ENCODE measurements at places on chromosomes 2 and 18.

GRCh38 chr2:178282075-178282815 lies 87.9 kb downstream of the OSBPL6 start:
- DNase-seq: no peak

- DNase-seq: no peak
Measured at GRCh38 chr2:121334581-121335293, 49.7 kb upstream of the TFCP2L1 start.

DNA sequence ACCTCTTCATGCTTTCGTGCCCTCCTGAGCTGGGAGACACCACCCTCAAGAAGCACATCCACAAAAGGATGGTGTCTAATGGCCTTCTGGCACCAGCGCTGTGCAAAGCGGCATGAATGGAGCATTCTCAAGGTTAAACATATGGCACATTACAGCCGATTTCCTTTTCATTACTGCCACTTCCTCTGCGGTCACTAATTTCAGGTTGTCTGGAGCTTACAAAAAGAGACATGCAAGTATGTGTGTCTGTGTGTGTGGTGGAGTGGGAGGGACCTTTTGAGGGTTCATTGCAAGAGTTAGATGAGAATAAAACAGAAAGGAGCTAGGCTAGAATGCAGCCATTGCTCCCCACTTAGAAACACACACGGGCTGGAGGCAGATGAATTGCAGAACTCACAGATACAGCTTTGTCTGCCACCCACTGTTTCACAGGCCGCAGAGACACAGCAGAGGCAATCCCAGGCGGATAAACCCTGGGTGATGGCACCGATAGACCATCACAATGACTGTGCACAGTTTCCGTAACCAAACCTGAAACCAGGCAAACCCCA lies 76.0 kb downstream of the TGIF1 start:
- DNase-seq: no peak

DNA sequence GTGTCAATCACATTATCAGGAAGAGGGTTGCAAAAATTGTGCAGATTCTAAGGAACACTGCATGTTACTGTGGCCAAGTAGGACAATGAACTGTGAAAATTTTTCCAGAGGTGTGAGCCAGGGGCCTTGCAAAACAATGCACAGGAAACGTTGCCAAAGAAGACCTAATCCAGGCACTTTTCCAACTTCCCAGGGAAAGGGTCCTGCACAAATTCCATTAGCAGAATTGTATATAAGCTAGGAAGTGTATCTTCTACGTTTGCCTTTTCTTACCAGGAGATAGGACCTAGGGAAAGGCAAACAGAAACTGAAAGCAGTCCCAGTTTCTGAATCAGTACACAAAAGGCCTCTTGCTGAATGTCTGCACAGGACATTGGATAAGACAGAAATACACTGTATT lies 1888.3 kb upstream of the CELF4 start:
- peak; percentile 18 for DNase-seq

- no peak for DNase-seq
Measured at GRCh38 chr2:156471762-156472161, 35.6 kb downstream of the GPD2 start.

DNA sequence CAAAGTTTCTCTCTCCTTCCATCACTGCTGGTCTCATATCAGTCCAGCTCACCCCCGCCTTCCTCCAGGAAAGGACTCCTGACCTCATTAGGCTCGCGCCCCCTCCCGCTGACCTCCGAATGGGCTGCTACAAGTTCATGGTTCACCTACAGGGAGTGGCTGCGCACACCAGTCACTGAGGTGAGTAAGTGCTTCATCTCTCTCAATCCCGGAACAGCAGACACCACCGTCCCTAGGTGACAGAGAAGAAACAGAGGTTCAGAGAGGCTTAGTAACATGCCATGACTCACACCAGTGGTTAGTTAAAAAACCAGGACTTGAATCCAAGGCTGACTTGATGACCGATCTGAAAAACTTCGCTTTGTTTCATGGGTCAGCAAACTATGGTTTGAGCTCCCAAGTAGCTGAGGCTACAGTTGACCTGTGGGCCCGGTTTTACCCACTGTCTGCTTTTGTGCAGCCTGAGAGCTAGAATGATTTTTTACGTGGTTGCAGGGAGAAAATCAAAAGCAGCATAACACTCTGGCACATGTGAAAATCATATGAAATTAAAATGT lies 42.0 kb downstream of the ZFP36L2 start:
- DNase-seq: no peak

DNA sequence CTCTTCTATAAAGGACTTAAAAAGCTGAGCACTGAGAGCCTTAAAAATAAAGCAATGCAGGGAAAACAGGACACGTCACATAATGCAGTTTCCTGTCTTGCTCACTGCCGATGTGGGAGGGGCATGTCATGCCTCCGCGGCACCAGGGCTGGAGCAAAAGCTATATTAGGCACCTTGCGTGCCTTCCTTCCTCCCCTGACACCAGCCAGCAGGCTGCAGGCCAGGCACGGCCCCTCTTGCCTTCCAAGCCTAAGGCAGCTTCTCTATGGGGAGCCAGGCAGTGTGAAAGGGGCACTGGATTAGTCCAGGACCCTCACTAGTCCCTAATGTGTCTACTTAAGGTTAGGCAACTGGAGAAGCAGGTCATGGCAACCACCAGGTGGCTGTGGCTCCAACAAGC lies 26.3 kb downstream of the MRPL35 start:
- no peak for DNase-seq

GRCh38 chr2:214005337-214005736 lies 405.5 kb upstream of the VWC2L start:
- no peak for DNase-seq

DNA sequence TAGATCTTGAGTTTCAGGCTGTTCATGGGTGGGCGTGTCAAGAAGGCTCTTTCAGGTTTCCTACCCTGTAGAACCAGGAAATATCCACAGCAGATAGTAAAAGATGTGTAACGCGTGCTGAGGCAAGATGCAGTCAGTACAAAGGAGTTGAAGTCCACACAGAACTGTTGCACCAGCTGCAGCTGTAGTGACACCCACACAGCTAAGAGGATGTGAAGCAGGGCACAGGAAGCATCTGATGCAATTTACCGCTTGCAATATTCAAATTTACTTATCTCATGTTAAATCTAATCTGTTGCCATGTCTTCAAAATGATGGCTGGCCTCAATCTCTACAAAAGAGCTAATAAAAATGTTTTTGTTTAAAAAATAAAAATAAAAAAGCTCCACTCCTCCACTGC lies 132.8 kb downstream of the ARHGAP15 start:
- no peak for DNase-seq

DNA sequence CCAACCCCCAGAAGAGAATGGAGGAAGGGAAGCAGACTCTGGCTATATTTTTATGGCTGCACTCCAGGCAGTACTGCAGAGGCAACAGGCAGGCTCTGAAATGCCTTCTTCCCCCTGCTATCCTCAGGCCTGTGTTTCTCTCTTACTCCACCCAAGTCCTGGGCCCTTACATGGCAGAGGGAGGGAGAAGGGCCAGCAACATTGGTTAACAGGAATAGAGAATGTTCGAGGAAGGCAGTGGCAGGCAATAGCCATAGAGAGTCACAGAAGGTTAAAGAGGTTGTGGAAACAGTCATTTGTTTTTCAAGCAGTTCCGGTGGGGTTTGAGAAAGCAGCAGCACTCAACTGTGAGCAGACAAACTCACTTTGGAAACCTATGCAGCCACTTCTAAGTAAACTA lies 15.1 kb upstream of the DARS1 start:
- DNase-seq: no peak

DNA sequence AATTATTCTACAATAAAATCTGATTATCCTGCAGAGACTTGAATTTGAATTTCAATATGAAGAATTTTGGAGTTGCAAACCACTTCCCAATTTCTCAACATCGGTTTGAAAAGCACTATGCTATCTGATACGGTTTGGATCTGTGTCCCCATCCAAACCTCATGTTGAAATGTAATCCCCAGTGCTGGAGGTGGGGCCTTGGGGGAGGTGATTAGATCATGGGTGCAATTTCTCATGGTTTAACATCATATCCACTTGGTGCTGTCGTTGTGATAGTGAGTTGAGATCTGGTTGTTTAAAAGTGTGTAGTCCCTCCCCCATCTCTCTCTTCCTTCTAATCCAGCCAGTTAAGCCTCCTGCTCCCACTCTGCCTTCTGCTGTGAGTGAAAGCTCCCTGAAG lies 205.7 kb downstream of the NBAS start:
- DNase-seq: no peak

DNA sequence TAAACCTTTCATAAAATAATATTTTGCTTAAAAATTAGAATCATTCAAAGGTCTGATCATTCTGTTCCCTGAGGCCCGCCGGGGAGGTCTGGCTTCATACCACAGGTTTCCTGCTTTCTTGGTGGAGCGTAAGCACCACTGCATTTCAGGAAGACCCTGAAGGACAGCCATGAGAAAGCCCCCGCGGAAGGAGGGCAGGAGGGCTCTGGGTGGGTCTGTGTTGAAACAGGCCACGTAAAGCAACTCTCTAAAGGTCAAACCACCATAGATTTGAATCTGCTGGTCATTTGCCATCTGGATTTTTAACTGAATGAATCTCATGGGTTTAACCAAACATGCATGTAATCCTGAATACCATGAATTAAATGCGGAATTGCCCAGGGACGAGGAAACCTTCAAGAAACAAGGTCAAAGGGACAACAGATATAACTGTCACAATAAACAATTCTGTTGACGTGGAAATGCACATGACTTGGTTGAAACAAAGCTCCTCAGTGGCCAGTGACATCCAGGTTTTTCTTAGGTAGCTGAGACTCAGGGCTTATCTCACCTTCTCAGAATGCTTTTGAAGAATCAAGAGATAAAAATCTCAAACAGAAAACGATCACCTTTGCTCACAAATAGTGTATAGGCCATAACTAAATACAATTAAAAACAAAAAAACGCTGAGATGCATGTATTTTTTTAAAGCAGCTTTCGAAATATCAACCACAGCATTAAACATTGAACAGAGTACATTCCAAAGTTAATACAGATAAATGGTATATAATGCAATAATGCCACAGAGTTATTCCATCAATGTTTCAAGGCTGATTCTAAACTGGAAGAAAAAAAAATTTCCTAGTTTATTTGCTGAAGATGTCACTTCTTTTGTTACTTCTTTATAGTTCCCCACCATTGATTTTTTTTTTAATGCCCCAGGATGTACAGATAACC lies 193.2 kb downstream of the BCL2 start:
- DNase-seq: no peak
